Activated CD8-positive, alpha-beta T cell treated with anti-CD3 and anti-CD28 coated beads, Interleukin-2, amount 10 ng/mL, durations not matched to agents 7 days and 5 days (primary cell): ENCODE measurements at places on chromosomes 6 and 20. TPM values are rescaled to one million over a fixed set of nuclear protein-coding genes. Genes with fewer than 3 reads are reported as not detected.

The CD24 gene
- not detected for total RNA-seq

The ZBTB12 gene
- total RNA-seq, result 1.6 TPM

The TMEM14A gene
- 22.2 TPM for total RNA-seq

The SPINT3 gene
- not detected for total RNA-seq

The RIPPLY2 gene
- not detected for total RNA-seq
